ENCODE measurements at places on chromosomes 12 and 14. TPM values are rescaled to one million over a fixed set of nuclear protein-coding genes. Genes with fewer than 3 reads are reported as not detected.

Gene SEL1L
- 62.6 TPM for total RNA-seq

Gene TMBIM6
- 445 TPM for total RNA-seq

Gene STYK1
- 0.32 TPM for total RNA-seq

Gene GALNT9
- total RNA-seq, result not detected

Gene C14orf39
- not detected for total RNA-seq

Gene ACTR10
- total RNA-seq, result 47.7 TPM

Gene NABP2
- total RNA-seq, result 68.5 TPM

Gene DAO
- total RNA-seq, result not detected

Gene KCNA1
- not detected for total RNA-seq

Gene DDX23
- total RNA-seq, result 120 TPM

Gene SOCS2
- total RNA-seq, result 32.5 TPM

Gene ABCC9
- 0.02 TPM for total RNA-seq

Gene SMCO2
- 0.45 TPM for total RNA-seq

Gene SERPINA1
- total RNA-seq, result 0.16 TPM

Gene SLC35F4
- not detected for total RNA-seq

Gene RERG
- total RNA-seq, result not detected
